Kasumi-1 (cell line): ENCODE measurements at places on chromosomes 6 and 20.

- DNase-seq = no peak
These were observed 140.5 kb downstream of the FNDC1 start for GRCh38 chr6:159309723-159310122.

DNA sequence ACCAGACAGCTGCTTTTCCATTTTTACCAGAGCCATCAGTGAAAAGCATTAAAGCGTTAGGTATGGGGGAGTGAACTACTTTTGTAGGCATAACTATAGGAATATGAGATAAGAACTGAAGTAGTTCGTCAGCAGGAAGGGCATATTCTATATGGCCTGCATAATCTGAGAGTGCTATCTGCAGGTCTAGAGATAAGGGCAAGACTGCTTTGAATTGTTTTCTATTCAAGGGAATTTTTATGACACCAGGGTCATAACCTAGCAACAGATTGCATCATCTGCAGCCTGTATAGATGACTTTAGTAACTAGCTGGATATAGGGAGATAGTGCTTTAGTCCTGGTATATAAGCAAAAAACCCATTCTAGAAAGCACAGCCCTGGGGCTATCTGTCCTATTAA is 437.3 kb upstream of the HTR1E start:
- no peak for DNase-seq

GRCh38 chr6:170489836-170490235 is 63.3 kb downstream of the PSMB1 start:
- no peak for DNase-seq

- no peak for DNase-seq
These were observed 447.7 kb downstream of the PHF3 start for GRCh38 chr6:64083261-64083660.

DNA sequence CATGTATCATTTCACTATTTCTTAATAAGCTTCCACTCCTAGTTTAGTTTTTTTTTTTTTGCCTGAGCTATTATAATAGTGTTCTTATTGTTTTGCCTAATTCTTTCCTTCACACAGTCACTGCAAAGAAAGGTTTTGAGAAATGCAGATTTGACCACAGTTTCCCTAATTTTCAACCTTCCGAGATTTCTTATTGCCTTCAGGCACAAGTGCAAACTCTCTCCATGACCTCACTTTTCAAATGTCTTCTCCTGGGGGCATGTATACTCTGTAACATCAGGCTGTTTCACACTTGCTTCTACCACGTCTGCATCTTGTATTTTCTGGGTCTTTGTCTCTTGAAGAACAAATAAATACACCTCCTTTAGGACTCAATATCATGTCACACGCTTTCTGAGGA is 339.0 kb upstream of the CITED2 start:
- no peak for DNase-seq

- DNase-seq = no peak
These were observed 30.2 kb downstream of the PANK2 start for GRCh38 chr20:3919352-3919751.

GRCh38 chr6:792662-793061 is 99.7 kb upstream of the EXOC2 start:
- DNase-seq = no peak

- DNase-seq = no peak
These were observed 474.9 kb upstream of the GJE1 start for GRCh38 chr6:141657812-141658211.

- no peak for DNase-seq
These were observed 33.7 kb upstream of the ZNF133 start for GRCh38 chr20:18254615-18255014.

GRCh38 chr6:19312241-19312978 is 524.8 kb upstream of the ID4 start:
- no peak for DNase-seq

DNA sequence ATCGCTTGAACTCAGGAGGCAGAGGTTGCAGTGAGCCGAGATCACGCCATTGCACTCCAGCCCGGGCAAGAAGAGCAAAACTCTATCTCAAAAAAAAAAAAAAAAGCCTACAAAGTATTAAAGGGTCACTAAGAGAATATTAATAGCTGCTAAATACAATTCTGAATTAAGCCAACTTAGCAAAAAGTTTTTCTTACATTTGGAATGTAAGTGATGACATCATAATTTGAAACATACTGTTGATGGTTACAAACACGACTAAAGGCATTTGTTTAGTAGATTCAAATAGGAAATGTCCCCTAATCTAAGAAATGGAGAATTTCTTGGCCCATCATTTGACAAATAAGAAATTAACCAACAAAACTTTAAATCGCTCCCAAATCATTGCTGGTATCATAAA is 282.8 kb downstream of the RNGTT start:
- no peak for DNase-seq

GRCh38 chr20:24743641-24744040 is 205.4 kb upstream of the CST7 start:
- DNase-seq = no peak

- no peak for DNase-seq
These were observed at the start of gene HFE for GRCh38 chr6:26087284-26088115. TSS of gene HFE (plus strand) at chr6:26087429. CDS start at chr6:26087441, 12 bp downstream.

DNA sequence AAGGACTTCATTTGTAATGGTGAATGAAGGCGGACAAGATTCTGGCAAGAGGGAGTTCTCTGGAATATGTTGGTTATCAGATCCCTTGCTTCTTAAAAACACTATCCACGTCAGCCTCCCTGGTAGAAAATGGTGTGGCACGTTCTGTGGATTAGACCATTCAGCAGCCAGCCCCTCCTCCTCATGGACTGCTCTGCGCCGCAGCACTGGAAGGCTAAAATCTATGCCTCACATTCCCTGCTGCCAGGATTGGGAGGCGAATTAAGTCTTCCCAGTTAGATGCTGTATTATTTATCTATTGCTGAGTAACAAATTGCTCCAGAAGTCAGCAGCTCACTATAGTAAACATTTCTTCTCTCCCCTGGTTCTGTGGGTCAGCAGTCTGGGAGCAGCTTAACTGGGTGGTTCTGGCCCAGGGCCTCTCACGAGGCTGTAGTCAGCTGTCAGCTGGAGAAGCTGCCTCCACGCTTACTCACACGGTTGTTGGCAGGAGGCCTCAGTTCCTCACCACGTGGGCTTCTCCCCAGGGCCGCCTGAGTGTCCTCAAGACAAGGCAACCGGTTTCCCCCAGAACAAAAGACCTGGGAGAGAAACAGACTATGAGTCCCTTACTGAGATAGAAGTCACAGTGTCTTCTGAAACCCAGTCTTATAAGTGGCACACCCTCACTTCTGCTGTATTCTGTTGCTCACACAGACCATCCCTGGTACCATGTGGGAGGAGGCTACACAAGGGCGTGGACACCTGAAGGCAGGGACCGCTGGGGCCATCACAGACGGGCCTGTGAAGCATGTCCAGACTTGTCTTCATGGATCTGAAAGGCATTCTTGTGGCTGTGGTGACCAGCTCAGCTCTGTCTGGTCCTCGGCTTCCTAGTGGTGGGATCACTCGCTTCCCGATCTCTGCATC is 101.0 kb downstream of the NRN1 start:
- no peak for DNase-seq

DNA sequence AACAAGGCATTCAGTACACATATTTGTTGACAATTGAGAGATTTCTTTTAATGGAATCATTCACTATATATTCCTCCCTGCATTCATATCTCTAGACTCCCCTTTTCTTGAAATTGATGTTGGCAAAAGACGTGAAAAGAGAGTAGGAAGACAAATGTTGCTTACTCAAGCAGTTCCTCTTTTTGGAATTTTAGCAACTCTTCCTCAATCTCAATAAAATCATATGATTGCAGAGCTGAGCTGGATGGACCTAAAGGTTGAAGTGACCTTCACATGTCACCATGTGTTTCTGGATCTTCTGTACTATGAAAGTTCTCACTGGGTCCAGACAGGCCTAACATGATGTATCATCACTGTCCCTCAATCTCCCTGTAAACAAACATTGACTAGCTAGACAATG is 18.6 kb downstream of the ADGRF1 start:
- no peak for DNase-seq

- no peak for DNase-seq
These were observed 144.7 kb upstream of the ECI2 start for GRCh38 chr6:4280031-4280430.
